Neuronal stem cell (in vitro differentiated cells): ENCODE measurements at places on chromosomes 2 and 18.

GRCh38 chr18:63098018-63098981 lies 221.3 kb downstream of the BCL2 start:
- DNase-seq = no peak

GRCh38 chr18:63169853-63170252 lies 149.7 kb downstream of the BCL2 start:
- DNase-seq = no peak

DNA sequence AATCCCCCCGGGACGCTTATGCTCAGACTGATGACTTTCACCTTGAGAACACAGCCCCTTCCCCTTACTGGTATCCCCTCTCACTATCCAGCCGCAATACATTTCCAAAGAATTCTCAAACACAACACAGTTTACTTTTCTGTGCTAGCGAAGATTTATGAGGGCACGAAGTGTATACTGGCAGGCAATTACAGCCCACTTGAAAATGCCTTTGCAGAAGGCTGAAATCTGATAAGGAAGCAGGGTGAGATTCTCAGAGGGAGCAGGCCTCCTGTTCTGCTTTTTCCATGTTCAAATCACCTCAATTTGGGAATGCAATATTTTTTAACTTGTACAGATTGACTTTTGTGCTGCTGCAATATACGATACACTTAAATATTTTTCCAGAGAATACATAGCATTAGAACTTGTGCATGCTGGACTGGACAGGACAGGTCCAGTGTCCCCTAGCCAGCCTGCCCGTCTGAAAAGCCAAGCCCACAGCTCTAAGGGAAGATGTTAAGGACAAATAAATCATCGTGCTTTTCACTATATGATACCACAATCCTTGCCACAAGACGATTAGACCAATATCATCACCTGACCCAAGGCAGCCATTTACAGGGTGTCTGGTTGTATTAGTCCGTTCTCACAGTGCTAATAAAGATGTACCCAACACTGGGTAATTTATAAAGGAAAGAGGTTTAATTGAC lies 262.1 kb downstream of the EPHA4 start:
- no peak for DNase-seq

GRCh38 chr2:132446444-132446843 lies 29.8 kb downstream of the GPR39 start:
- DNase-seq = no peak

DNA sequence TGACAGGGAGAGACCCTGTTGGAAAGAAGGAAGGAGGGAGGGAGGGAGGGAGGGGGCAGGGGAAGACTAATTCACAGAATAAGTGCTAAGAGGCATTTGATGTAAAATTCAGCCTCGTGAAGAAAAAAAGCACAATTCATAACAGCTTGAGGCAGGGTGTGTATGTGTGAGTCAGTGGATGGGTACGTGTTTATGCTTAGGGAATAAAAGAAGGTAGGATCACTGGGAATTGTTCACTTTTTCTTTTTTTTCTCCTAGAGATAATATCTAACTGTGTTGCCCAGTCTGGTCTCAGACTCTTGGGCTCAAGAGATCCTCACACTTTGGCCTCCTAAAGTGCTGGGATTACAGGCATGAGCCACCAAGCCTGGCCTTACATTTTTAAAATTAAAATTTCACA lies 39.2 kb downstream of the WDR33 start:
- DNase-seq = no peak

DNA sequence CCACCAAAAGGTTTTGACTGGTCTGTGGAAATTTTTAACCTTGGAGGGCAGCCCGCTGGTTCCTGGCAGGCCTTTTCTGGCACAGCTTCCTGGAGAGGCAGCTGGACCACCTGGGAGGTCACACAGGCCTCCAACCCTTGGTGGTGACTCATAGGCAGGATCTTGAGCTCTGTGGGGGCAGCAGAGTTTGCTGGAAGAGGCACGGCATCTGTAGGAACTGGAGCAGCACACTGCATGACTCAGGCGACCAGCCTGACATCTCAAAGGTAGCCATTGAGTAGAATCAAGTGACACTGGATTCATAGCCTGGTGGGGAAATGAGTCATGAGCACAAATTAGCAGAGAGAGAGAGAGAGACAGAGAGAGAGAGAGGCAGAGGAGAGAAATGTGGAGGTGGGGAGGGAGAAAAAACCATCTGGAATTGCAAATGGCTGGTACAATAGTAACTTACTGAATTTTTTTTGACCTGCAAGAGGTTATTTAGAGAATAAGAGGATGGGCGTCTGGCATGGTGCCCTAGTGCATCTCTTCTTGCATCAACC lies 57.4 kb downstream of the TRPM8 start:
- no peak for DNase-seq

DNA sequence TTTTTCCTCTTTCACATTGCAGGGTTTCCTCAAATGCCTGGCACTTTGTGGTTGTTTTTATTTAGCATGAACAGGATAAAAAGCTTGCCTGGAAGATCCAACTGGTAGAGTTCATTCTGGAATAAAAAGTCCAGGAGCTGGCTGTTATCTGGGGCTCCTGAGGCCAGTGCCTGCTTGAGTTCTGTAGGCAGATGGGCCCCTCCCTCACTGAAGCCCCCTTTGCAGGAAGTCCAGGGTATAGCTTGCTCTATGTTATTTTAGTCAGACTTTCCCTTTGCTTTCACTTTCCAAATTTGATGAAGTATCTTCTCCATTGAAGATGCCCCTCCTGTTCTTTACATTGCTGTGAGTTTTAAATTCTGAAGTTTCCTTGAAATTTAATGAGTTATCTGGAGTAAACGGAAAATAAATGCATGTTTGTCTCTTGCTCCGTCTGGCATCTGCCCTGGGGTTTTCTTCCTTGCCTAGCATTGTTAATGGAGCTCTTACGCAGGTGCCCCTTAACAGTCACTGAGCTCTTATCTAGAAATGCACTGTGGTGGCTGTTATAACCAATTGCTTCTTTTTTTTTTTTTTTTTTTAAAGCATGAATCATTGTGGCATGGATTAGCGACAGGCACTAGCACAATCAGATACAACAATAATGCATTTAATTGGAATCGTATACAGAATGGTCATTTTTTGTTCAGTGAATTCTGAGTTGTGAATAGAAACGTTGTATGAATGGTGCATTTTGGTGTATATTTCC lies 27.0 kb upstream of the LPIN1 start:
- no peak for DNase-seq

GRCh38 chr2:403682-404081 lies 115.8 kb upstream of the ALKAL2 start:
- no peak for DNase-seq

GRCh38 chr18:35407871-35408481 lies 30.8 kb upstream of the ZNF396 start:
- peak; percentile 56 for DNase-seq

GRCh38 chr2:9152975-9153642 lies 53.5 kb upstream of the ASAP2 start:
- no peak for DNase-seq
